ENCODE measurements at places on chromosomes 1 and 21.

DNA sequence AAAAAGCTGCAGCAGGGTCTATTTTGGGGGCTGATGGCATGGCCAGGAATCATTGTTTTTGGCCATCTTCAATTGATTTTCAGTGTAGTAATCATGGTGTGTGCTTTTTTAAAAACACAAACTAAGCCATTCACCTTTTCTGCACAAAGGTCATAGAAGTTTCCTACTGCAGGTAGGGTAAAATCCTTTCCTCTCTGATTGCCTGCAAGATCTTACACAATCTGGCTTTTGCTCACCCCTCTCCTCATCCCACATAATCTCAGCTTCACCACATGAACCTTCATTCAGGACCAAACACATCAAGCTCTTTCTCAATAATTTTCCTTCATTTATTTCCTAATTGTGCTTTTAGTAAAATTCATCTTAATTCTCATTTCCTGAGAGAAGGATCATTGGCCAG is 38.3 kb upstream of the GBP5 start:
- no peak for DNase-seq

GRCh38 chr1:8745749-8746390 is 71.6 kb downstream of the RERE start:
- DNase-seq = no peak

- DNase-seq = peak; percentile 35
These were observed at the start of gene FAM43B for GRCh38 chr1:20551945-20552727. FAM43B (plus strand) TSS chr1:20552573; CDS start chr1:20552974, 401 bp downstream.

DNA sequence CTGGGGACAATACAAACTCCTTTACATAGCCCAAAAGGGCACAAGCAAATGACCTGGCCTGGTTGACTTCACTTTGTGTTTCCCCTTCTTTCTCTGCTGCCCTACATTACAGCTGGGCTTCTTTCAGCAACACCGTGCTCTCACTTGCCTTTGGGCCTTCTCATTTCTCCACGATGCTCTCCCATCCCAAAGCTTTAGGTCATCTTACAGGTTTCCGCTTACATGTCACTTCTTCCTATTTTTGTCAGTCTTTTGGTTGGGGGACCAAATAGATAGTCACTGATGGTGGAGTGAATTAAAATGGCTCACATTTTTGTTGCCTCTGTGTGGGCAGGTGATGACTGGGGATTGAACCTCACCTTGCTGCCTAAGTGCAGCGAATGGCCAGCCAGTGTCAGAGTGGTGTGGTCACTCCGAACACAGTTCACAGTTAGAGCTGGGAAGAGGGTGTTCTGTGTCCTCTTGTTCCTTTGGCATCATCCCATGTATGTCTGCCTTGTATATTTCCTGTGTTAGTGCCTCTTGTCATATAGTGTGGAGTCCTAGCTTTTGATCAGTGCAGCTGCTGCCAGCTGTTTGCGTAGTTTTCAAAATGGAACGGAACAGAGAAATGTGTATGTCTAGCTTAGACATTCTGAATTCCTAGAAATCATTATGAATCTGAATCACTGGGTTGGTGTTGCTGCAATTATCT is 134.8 kb downstream of the NOS1AP start:
- DNase-seq = no peak

- no peak for DNase-seq
These were observed 27.4 kb downstream of the PER3 start for GRCh38 chr1:7811476-7811875.

GRCh38 chr1:200895443-200895789 is 716 bp downstream of the INAVA start:
- DNase-seq = no peak

- DNase-seq = peak; percentile 84
These were observed 46.5 kb upstream of the GREM2 start for GRCh38 chr1:240658312-240658960.

GRCh38 chr1:245986404-245987218 is 520.5 kb downstream of the SMYD3 start:
- peak; percentile 88 for DNase-seq

DNA sequence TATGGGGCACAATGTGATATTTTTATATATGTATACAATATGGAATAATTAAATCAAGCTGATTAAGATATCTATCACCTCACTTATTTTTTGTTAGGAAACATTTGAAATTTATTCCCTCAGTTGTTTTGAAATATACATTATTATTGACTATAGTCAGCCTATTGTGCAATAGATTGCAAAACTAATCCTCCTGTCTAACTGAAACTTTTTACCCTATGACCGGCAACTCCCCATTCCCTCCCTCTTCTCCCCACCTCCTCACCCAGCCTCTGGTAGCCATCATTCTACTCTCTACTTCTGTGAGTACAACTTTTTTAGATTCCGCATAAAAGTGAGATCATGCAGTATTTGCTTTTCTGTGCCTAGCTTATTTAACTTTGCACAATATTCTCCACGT is 117.7 kb upstream of the SGIP1 start:
- no peak for DNase-seq

DNA sequence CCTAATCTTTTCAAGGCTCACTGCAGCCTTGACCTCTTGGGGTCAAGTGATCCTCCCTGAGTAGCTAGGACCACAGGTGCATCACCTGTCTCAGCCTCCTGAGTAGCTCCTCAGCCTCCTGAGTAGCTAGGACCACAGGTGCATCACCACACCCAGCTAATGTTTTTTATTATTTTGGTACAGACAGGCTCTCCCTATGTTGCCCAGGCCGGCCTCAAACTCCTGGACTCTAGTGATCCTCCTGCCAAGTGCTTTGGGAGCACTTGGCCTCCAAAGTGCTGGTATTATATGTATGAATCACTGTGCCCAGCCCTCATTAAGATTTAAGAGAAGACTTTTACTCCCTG is 58.5 kb upstream of the S1PR1 start:
- no peak for DNase-seq

- DNase-seq = no peak
These were observed 46.8 kb upstream of the TARDBP start for GRCh38 chr1:10965546-10966226.

DNA sequence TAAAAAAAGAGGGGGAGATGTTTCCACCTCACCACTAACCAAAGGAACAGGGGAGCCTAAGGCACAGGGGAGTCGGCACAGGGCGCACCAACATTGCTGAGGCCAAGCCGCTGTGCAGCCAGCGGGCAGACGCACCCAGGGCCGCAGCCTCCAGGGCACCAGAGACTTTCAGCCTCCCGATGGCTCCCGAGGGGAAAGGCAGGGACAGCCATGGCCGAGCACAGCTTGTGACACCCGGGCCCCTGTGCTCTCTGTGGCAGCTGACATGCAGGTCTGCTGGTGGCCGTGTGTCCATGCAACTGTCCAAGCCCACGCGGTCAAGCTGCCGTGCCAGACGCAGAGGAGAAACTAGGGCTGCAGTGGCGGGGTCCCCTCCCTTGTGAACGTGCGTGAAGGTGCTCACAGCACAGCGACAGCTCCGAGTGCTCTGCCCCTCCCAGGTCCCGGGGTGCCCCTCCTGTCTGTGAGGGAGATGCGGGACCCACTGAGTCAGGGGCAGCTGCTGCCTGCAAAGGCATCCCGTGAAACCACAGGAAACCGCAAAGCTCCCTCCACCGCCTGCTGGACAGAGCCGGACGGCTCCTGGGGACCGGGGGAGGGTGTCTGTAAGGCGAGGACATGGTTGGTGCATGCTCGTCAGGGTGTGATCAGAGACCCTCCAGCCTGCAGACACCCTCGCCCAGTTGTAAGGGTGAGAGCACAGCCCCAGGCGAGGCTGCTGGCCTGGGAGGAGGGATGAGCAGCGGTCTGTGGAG is 2.5 kb downstream of the KRTAP10-11 start:
- no peak for DNase-seq

GRCh38 chr1:221712198-221712684 is 29.6 kb downstream of the DUSP10 start:
- peak; percentile 75 for DNase-seq

- peak; percentile 78 for DNase-seq
These were observed 37.7 kb upstream of the KCNJ15 start for GRCh38 chr21:38219049-38219628.

- DNase-seq = peak; percentile 74
These were observed 167.2 kb upstream of the HMCN1 start for GRCh38 chr1:185566995-185567394.

DNA sequence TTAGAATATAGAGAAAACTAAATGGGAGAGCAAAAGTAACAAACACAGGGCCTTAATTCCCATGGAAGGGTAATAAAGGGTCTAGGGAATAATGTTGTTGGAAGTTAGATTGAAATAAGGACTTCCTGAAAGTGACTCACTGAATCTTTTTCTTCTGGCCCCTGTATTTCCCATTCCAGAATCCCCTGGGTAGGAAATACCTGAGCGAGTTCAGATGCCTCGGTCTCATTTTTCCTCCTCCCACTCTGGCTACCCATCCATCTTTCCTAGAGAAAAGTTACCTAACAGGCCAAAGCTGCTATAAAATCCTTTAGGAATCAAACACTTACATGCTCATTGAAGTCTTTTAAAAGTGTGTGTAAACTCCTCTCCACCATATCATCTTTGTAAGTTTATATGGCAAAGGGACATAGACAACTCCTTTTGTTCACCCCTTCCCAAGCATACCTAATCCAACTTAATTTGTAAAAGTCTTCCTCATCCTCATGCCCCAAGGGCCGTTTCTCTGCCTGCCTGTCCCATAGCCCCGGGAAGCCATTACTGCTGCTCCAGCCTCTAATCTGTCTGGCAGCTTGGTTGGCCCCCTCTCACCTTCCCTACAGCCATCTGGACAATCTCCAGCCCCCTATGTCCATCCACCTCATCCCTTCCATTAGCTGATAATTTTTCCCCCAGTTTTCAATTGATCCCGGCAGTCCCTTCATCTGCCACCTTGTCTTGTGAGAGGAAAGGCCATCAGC is 3.3 kb upstream of the MEF2D start:
- DNase-seq = no peak

- DNase-seq = no peak
These were observed 144.7 kb downstream of the GRIK3 start for GRCh38 chr1:36889478-36890226.

DNA sequence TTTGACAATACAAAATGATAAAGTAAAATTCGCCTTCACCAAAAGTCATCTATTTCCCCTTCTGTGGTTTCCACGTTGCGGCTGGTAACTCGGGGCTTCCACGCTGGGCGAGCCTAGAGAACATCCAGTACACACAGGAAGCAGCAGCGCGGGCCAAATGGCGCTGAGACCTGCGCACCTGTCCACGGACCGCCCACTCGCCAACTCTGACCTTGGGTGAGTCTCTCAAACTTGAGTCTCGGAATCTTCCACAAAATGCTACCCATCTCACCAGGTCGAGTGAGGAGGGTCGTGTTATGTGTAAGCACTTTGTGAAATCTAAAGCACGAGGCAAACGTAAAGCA is 820 bp upstream of the TTF2 start:
- DNase-seq = no peak

DNA sequence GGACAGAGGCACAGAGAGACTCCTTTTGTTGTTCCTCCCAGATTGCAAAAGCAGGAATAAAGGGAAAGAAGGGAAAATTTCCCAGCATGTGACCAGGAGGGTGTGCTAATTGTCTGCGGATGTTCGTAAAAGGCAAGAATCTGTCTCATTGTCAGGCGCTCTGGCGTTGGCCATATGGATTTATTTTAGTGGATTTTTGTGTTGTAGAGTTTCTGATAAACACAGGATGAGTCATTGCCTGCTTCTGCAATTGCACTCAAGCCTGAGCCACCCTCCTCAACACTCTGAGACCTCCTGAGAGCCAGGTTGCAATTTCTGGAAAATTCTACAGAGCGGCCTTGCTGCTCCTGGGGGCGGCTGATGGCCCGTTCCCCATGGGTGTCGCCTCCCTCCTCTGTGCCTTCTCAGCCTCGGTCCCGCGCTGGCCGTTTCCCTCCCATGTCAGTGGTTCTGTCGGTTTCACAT is 227.7 kb downstream of the KAZN start:
- DNase-seq = peak; percentile 88

- DNase-seq = peak; percentile 60
These were observed 132.2 kb upstream of the HOOK1 start for GRCh38 chr1:59682396-59683080.

GRCh38 chr1:226608699-226609505 is 60.3 kb downstream of the STUM start:
- DNase-seq = peak; percentile 52

- DNase-seq = no peak
These were observed 25.3 kb upstream of the ATP1A1 start for GRCh38 chr1:116347696-116348095.

GRCh38 chr1:111442457-111442856 is 6.6 kb downstream of the WDR77 start:
- DNase-seq = no peak

- no peak for DNase-seq
These were observed 116.3 kb downstream of the SLC30A10 start for GRCh38 chr1:219812086-219812485.

GRCh38 chr1:203621559-203622262 is 4.9 kb upstream of the ATP2B4 start:
- no peak for DNase-seq

- DNase-seq = no peak
These were observed 3.4 kb downstream of the WNT9A start for GRCh38 chr1:227944090-227944930.

DNA sequence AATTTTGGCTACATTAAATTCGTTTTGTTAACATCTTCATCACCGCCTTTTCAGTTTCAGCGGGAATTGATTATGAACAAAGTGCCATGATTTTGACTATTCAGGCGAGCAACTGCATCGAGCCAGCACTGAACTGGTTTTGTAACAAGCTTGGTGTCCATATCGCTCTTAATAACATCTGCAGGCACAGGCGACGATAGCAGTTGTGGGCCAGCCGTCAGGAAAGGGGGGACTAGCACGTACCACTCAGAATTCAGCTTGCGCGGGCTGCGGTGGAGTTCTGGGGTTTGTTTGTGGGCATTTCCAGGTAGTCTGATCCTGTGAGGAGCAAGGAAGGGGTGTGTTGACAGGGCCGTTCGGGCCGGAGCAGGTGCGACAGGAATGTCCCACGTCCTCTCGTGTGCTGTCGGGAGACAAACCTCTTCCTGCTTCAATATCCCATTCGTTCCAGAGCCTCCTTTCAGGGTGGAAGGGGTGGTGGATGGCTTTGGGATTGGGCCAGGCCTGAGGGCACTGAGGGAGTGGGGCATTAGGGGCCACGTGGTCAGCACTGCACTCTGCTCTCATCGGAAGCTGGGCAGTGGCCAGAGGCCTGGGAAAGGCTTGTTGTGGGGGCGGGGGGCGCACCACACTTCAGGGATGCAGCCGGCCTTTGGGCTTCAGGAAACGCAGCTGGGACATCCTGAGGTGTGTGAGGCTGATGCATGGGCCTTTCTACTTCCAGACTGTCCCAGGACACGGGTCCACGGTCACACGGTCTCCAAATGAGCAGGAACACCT is 39.1 kb downstream of the SKI start:
- no peak for DNase-seq
